Osteocyte (in vitro differentiated cells): ENCODE measurements at places on chromosomes 5 and 9. TPM values are rescaled to one million over a fixed set of nuclear protein-coding genes. Genes with fewer than 3 reads are reported as not detected.

Gene TMEM174
- total RNA-seq: not detected in 2 replicates

Gene ARL14EPL
- total RNA-seq: not detected in 2 replicates

Gene GHR
- 2.3 and 2.7 TPM in 2 replicates for total RNA-seq

Gene CATSPER3
- total RNA-seq: not detected in 2 replicates

Gene PCDHGA11
- total RNA-seq: 1.9 and 2.2 TPM in 2 replicates

Gene OSMR
- 33.1 and 34.4 TPM in 2 replicates for total RNA-seq

Gene PCDHGA5
- 0.13 and 0.16 TPM in 2 replicates for total RNA-seq

Gene OLFML2A
- 146 and 169 TPM in 2 replicates for total RNA-seq

Gene TMEM252
- not detected in 2 replicates for total RNA-seq

DNA sequence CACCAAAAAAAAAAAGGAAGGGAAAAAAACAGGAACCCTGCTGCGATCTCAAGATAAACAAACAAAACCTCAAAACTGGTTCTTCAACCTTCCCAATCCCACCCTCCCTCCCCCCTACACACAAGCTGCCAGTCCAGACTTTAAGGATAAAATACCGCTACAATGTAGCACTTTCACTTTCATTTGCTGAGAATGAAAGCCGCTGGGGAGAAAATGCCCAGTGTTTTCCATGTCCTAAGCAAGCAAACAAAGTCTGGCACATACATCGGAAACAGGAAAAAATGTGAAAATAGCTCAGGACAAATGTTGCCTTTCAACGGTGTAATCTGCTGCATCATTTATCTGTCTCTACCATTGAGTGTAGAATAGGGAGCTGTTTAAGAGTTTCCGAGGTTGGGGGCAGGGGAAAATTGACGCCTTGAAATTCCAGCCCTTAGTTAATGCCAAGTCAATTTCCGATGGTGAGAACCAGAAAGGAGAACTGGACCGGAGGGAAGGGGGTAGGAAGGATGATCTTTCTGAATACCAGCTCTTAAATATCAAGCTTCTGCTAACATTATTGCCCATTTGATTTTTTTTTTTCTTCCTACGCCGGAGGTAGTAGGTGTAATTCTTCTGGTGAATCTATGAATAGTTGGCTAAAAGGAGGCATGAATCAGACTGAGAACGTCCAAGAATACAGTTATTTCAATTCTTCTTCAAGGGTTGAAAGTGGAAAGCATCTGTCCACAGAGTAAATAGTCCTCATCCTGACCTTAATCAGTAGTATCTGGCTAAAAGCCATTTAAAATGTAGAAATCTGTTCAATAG, 1.2 kb upstream of the ADAMTS6 start:
- H3K4me1 ChIP-seq: peaks cover 9% of the 10 kb centered on the region

- peaks cover 6% of the 10 kb centered on the region for H3K36me3 ChIP-seq
- H3K27me3 ChIP-seq: no peaks in the 10 kb centered on the region
- H3K4me1 ChIP-seq: peaks cover 30% of the 10 kb centered on the region
- DNase-seq: no peak
- no peak overlapping the region for H3K4me3 ChIP-seq
- no peak overlapping the region for H3K27ac ChIP-seq
Observed at GRCh38 chr9:4829969-4830368, 37.2 kb downstream of the RCL1 start.

DNA sequence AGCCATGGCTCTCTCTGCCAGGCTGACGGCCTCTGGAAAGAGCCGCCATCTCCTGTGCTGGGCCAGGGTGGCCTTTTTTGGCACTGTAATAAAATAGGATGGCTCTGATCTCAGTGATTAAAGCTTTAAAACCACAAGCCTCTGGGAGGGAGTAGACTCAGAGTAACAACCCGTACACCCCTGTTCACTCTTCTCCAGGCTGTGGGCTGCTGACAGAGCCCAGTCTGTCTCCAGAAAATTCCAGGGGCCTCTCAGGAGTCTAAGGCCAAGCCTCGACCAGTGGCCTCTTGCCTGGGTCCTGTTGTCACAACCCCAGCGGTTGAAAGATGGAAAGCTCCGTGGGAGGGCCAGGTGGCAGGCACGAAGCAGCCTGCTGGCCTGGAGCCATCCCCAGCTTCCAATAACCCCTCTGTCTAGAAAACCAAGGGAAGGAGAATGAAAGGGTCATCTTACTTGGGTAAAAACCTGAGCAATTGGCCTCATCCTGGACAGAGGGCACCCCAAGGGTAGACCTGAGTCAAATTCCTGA, 286.7 kb upstream of the ZNF462 start:
- no peaks in the 10 kb centered on the region for H3K4me1 ChIP-seq
- H3K27ac ChIP-seq: no peak overlapping the region
- no peaks in the 10 kb centered on the region for H3K27me3 ChIP-seq
- H3K36me3 ChIP-seq: no peaks in the 10 kb centered on the region
- no peak overlapping the region for H3K4me3 ChIP-seq

GRCh38 chr5:141940695-141941271, 17.1 kb downstream of the DELE1 start:
- peaks cover 12% of the 10 kb centered on the region for H3K36me3 ChIP-seq
- DNase-seq: no peak
- H3K4me3 ChIP-seq: no peak overlapping the region
- peaks cover 16% of the 10 kb centered on the region for H3K4me1 ChIP-seq

DNA sequence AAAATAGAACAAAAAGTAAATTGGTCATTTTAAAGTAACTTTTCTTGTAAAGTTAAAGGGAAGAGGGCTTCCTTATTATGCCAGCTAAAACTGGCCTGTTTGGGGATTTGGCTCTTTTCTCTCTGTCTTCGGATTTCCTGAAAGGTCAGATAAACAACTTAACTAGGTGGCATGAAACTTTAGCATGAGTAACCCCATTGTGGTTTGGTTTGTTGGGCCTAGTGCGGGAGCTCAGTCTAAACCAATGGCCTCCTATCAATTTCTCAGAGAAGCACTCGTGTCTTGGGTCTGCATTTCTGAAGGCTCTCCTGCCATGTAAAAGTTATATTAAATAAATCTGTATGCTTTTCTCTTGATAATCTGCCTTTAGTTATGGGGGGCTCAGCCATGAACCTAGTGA, 48.5 kb upstream of the ANKH start:
- H3K36me3 ChIP-seq: no peaks in the 10 kb centered on the region
- no peak overlapping the region for H3K27ac ChIP-seq
- no peak for DNase-seq
- H3K4me3 ChIP-seq: no peak overlapping the region
- no peaks in the 10 kb centered on the region for H3K27me3 ChIP-seq

DNA sequence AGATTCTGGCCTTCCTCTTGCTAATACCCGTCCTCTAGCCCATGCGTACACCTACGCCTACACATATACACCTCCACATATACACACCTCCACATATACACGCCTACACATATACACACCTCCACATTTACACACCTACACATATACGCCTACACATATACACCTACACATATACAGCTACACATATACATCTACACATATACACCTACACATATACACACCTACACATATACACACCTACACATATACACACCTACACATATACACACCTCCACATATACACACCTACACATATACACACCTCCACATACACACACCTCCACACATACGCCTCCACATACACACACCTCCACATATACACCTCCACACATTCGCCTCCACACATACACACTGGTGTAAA, 27.2 kb downstream of the AK3 start:
- H3K4me1 ChIP-seq: no peaks in the 10 kb centered on the region
- H3K4me3 ChIP-seq: no peak overlapping the region
- H3K36me3 ChIP-seq: peaks cover 44% of the 10 kb centered on the region
- H3K27me3 ChIP-seq: no peaks in the 10 kb centered on the region

- no peaks in the 10 kb centered on the region for H3K27me3 ChIP-seq
- DNase-seq: no peak
- no peak overlapping the region for H3K4me3 ChIP-seq
Observed at GRCh38 chr9:2545881-2546490, 75.6 kb upstream of the VLDLR start.

- peaks cover 35% of the 10 kb centered on the region for H3K4me1 ChIP-seq
- peaks cover 76% of the 10 kb centered on the region for H3K27me3 ChIP-seq
- DNase-seq: no peak
- no peaks in the 10 kb centered on the region for H3K36me3 ChIP-seq
- no peak overlapping the region for H3K27ac ChIP-seq
- H3K4me3 ChIP-seq: peak overlapping the region; percentile 68
Observed at GRCh38 chr5:37840053-37841034, 503 bp upstream of the GDNF start.

DNA sequence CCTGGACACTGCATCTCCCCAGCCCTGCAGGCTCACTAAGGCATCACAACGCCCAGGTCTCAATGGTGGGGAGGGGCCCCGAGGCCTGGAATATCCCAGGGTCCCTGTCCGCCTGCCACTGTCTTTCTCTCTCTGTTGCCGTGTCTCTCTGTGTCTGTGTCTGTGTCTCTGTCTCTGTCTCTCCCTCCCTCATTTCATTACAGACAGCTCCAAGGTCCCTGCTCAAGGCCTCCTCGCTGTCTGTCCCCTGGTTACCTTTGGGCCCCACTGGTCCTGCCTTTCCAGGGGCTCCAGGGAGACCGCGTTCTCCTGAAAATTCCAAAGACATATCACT, 3.2 kb downstream of the FCN1 start:
- no peak overlapping the region for H3K27ac ChIP-seq
- peak; percentile 54 for DNase-seq
- no peaks in the 10 kb centered on the region for H3K36me3 ChIP-seq
- H3K4me1 ChIP-seq: no peaks in the 10 kb centered on the region

- DNase-seq: no peak
- H3K4me1 ChIP-seq: no peaks in the 10 kb centered on the region
- no peaks in the 10 kb centered on the region for H3K27me3 ChIP-seq
- no peak overlapping the region for H3K4me3 ChIP-seq
Observed at GRCh38 chr5:35345222-35345621, 114.9 kb upstream of the PRLR start.

- DNase-seq: no peak
- peak overlapping the region; percentile 34 for H3K4me3 ChIP-seq
- H3K4me1 ChIP-seq: peaks cover 49% of the 10 kb centered on the region
Observed at GRCh38 chr9:133979273-133979920, 12.7 kb downstream of the VAV2 start.

DNA sequence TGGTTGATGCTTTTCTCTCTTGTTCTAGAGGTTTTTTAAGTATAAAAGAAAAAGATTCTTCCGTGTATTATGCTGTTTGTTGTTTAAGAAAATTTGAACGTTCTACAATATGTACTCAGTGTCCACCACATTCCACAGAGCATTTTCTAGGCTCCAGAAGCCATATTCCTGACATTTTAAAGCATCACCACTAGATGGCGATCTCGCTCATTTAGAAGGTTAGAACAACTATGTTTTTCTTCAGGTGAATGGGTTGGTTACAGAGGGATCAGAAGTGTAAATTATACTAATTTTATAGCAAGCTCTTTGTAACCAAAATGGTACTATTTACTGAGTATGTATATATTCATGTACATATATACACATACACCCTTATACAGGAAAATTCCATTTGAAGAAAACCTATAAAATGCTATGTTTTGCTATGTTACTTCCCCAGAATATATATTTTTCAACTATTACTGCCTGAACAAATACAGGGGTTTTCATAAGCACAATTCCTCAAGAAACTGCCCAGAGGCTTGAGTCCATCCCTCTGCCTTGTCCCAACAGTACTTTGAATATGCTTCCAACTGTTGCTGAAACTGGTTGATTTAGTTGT, 284.3 kb downstream of the CCDC171 start:
- no peaks in the 10 kb centered on the region for H3K27me3 ChIP-seq
- no peak overlapping the region for H3K4me3 ChIP-seq
- H3K4me1 ChIP-seq: peaks cover 5% of the 10 kb centered on the region
- no peak overlapping the region for H3K27ac ChIP-seq
- H3K36me3 ChIP-seq: no peaks in the 10 kb centered on the region

- H3K36me3 ChIP-seq: peaks cover 4% of the 10 kb centered on the region
- H3K4me1 ChIP-seq: peaks cover 41% of the 10 kb centered on the region
- H3K27ac ChIP-seq: no peak overlapping the region
- no peak for DNase-seq
- peaks cover 90% of the 10 kb centered on the region for H3K27me3 ChIP-seq
Observed at GRCh38 chr5:77641963-77642737, 3.6 kb upstream of the OTP start.

DNA sequence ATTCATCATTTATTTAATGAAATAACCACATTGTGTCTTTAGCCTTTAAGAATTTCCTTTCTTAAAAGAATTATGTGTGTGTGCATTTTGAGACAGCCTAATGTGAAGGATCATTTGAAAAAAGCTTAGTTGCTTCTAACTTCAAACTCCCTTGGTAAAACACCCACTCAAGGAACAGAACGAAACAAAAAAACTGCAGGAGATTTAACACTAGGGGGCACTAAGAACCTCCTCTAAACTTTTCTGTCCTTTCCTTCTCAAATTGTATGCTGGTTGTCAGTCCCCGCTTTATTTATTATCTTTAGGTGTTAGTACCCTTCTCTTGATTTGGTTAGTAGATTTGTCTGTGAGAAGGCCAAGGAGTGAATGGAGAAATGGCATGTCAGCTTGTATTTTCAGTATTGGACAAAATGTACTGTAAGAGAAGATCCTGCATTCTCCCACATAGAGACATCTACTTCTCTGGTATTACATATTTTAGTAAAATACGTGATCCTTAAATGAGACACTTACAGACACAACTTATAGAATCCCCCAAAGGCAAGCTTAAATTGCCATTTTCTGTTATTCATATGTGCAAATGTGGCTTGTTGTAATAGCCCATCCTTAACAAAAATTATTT, 229.7 kb downstream of the MRPS30 start:
- no peak overlapping the region for H3K27ac ChIP-seq
- DNase-seq: no peak
- no peaks in the 10 kb centered on the region for H3K4me1 ChIP-seq

DNA sequence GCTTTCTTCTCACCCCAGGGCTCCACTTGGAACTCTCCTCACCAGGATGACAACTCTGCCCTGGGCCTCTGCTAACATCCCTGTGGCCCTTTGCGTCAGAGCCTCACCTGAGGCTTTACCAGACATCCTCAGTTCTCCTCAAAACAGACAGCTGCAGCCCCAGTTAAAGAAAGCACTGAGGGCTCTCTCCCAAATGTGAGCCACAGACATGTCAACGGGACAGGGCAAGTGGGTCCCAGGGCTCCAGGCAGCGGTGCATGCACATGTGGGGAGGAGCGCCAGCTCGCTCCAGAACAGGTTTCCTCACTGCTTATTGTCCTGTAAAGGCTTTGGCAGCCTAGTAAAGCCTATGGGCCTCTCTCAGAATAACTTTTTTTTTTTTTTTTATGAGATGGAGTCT, 37.3 kb downstream of the IPPK start:
- H3K4me3 ChIP-seq: no peak overlapping the region
- H3K27me3 ChIP-seq: no peaks in the 10 kb centered on the region
- peak overlapping the region; percentile 34 for H3K27ac ChIP-seq
- peak; percentile 49 for DNase-seq
